ENCODE measurements at places on chromosomes 12 and 14. TPM values are rescaled to one million over a fixed set of nuclear protein-coding genes. Genes with fewer than 3 reads are reported as not detected.
A peak's percentile ranks its signal among the peaks of the same experiment; 100 is the strongest.

Gene GPR137C
- total RNA-seq: 0.27 TPM

Gene SCN8A
- total RNA-seq: 0.84 TPM

DNA sequence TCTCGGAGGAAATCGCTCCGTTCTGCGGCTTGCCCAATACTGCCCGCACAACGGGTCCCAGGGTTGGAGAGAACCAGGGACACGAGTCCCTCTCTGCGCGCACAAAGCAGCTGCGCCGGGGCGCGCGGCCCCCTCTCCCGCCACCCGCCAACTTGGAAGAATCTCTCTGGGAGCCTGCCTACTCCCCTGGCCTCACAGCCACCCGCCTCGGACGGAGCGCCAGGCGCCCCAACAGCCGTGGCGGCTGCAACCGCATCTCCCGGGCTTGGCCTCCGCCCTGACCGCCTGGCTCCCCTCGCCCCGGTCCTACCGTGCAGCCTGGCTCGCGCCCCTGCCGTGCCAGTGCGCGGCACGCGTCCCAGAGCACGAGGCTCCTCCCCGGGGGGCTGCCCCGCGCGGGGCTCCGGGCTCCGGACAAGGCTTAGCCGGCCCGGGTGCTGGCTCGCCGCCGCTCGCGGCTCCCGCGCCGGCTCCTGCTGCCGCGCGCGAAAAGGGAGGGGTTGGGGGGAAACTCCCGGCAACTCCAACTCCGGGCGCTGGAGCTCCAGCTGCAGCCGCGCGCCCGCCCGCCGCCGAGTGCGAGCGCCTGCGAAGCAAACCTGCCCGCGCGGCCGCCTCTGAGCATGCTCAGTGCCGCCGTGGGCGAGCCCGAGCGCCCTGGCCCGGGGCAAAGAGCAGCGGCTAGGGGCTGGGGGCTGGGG lies at the start of gene STXBP6:
Gene STXBP6 (minus strand): TSS at position 580 of the 701 bp plus-strand sequence. CDS start 75,329 bp downstream, outside the sequence.
- DNase-seq: peak; percentile 22

DNA sequence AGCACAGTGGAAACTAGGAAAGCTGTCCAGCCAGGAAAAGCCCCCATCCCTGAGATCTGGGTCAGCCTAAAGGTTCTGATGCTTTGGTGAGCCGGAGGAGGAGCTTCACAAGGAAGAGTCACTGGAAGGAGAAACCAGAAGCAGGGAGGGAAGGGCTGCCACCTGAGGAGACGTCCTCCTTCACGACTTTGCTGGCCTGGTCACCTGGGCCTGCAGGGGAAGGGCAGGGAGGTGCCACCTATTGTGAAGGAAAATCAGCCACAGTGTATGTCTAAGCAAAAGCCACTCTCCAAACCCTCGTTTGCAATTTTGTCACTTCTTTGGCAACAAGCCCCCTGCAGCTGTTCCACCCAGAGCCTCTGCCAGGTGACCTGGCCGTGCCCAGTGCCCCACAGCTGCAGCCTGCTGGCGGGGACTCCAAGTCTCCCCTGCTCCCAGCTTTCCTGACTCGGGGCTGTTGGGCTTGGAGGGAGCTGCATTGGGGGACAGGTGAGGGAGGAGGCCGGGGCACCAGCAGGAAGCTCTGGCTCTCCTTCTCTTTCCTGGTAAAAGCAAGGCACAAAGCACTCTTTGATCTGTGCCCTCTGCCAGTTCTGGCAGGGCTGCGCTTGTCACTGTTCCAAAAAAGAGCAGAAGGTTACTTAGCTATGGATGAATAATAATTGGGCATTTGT lies 120.9 kb upstream of the BCL2L14 start:
- no peak for DNase-seq

GRCh38 chr12:128976120-128976738 lies 123.0 kb downstream of the GLT1D1 start:
- no peak for DNase-seq
